Cardiac septum (tissue), 1 donor: ENCODE measurements at places on chromosomes 16 and 17.
A peak's percentile ranks its signal among the peaks of the same experiment; 100 is the strongest.

- DNase-seq, result no peak
These were observed 637 bp upstream of the CLN3 start for GRCh38 chr16:28492511-28492910.

GRCh38 chr16:14325502-14326401 is 254.6 kb downstream of the MRTFB start:
- DNase-seq, result no peak

- no peak for DNase-seq
These were observed 165.8 kb downstream of the CHD9 start for GRCh38 chr16:53220585-53220984.

DNA sequence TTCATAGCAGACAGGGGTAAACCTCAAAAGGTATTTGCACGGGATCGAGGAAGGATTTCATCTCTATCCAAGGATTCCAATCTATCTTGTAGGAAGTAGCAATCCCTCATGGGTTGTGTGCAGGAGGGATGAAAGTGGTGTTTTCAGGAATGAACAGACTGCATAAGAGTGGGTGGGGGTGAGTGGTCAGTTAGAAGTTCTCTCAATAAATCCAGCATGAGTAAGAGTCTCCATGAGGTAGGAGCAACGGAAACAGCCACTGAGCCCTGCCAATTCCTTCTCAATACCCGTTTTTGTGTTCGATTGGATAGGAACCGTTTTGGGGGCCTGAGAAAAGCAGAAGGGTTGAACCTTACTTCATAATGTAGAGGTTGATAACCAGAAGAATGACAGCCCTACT is 375.6 kb downstream of the SOX9 start:
- DNase-seq, result no peak

DNA sequence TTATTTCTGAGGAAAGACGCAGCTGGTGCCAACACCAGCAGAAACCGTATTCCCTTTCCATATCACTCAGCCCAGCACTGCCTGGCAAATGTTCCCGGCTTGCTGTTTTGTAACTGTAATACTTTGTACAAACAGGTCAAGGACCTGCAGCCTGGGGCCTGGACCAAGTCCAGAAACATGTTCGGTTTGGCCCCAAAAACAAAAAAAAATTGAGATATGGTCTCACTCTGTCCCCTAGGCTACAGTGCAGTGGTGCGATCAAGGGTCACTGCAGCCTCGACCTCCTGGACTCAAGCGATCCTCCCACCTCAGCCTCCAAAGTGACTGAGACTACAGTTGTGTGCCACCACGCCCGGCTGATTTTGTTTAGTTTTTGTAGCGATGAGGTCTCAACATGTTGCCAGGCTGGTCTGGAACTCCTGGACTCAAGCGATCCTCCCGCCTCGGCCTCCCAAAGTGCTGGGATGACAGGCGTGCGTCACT is 1.2 kb downstream of the HAGH start:
- no peak for DNase-seq

GRCh38 chr16:64165368-64165767 is 956.5 kb downstream of the CDH11 start:
- no peak for DNase-seq

- no peak for DNase-seq
These were observed 80.9 kb upstream of the NLRP1 start for GRCh38 chr17:5665164-5665563.

- DNase-seq, result no peak
These were observed 598.4 kb upstream of the SOX9 start for GRCh38 chr17:71522383-71522782.

- DNase-seq, result no peak
These were observed 99.1 kb downstream of the ADAMTS18 start for GRCh38 chr16:77335652-77336234.

DNA sequence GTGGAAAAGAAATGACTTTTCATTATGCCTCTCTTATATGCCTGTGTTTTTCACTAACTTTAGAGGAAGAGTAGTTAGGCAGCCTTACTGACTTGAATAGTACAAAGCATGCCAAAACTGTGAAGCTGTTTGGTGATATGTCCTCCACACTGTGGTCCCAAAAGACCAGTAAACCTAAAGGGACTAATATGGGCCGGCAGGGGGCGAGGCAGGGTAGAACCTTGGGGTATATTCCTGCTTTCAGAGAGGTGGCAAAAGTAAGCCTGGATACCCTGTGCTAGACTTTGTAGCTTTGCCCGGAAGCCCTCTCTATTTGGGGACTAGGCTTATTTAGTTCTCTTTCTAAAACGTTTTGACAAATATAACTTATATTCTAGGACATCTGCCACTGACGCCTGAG is 36.5 kb upstream of the VWA3A start:
- DNase-seq, result no peak

- DNase-seq, result no peak
These were observed 26.8 kb downstream of the NLRP1 start for GRCh38 chr17:5557485-5557884.

DNA sequence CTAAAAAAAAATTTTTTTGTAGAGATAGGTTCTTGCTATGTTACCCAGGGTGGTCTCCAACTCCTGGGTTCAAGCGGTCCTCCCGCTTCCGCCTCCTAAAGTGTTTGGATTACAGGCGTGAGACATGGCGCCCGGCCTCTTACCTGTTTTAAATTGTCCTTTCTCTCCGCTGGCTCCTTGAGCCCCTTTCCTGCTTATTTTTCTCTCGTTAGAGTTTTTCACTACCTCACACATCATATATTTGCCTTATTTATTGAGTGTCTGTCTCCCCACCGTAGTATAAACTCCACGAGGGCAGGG is 760 bp upstream of the SEC14L5 start:
- no peak for DNase-seq

DNA sequence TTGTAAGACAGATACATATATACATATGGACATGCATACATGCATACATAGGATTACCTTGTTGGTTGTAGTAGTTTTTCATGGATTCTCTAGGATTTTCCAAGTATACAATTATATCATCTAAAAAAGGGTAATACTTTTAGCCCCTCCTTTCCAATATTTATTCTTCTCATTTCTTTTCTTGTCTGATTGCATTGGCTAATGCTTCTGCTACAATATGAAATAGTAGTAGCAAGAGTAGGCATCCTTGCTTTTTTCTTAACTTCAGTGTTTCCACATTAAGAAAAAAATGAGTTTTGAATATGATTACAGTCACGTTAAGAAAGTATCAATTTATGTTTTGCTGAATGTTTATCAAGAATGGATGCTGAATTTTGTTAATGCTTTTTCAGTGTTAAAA is 58.0 kb downstream of the RBFOX3 start:
- no peak for DNase-seq

- DNase-seq, result no peak
These were observed 82.3 kb downstream of the ARHGAP23 start for GRCh38 chr17:38510421-38511149.

GRCh38 chr16:73154063-73154870 is 106.3 kb upstream of the ZFHX3 start:
- no peak for DNase-seq

- no peak for DNase-seq
These were observed 11.4 kb downstream of the GGA3 start for GRCh38 chr17:75250009-75250471.

DNA sequence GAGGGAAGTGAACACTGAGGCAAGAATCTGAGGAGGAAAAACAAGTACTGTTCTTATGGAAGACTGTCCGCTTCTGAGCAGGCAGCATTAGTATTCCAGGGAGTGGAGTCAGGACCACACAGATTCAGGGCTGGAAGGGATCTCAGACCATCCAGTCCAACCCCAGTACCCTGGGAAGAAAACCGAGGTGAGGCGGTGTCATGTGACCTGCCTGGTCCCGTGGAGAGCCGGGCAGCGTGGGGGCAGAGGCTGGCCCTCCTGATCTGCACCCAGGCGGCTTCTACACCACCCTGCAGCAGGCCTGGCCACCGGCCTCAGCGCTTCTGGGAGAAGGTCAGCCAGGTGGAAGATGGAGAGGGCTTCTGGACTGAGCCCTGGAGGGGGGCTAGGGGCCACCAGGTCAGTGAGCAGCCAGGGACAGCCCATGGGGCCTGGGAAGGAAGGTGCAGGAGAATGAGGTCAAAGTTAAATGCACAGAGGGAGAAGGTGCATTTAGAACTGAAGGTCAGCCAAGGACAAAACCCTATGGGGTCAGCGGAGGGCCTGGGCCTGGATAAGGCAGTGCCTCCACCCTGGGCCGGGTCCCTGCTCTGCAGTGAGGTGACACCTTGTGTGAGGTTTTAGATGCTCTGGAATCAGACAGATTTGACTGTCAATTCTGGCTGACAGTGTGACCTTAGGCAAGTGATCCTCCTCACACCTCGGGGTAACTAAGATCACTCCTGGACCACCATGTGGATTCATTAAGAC is 45.9 kb downstream of the VAC14 start:
- DNase-seq, result no peak

- no peak for DNase-seq
These were observed 35.7 kb upstream of the MED9 start for GRCh38 chr17:17440938-17441675.

- no peak for DNase-seq
These were observed 4.3 kb upstream of the ENGASE start for GRCh38 chr17:79070266-79070880.

GRCh38 chr16:85197611-85198566 is 85.6 kb upstream of the CIBAR2 start:
- DNase-seq, result no peak

DNA sequence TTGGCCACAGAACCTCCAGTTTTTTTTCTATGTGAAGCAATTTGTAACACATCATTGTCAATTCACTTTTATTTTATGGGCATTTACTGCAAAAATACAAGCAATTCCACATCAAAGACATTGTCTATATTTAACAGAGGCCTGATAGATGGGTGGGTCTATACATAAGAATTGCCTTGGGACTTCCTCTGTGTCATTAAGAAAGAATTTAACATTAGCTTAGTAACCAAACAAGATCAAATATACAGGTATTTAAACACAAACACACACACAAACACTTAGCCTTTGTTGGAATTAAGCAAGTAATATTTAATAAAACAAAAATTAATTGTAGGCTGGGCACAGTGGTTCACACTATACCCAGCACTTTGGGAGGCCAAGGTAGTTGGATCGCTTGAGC is 4.3 kb upstream of the PITPNC1 start:
- no peak for DNase-seq

DNA sequence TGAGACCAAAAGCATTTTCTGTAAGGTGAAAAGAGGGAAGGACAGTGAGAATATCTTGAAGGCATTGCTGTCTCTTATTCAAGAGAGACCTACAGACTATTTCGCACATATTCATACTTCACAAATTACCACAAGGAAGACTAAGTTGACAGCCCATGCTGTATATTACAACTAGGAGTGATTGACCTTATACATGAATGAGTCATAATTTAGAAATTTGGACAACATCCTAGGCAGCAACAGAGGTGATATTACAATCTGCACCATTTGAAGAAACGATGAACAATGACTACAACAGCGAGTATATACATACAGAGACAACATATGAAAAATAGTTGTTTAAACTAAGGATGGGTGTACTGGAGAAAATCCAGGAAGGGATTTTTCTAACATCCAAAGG is 971.7 kb downstream of the CDH11 start:
- DNase-seq, result no peak

DNA sequence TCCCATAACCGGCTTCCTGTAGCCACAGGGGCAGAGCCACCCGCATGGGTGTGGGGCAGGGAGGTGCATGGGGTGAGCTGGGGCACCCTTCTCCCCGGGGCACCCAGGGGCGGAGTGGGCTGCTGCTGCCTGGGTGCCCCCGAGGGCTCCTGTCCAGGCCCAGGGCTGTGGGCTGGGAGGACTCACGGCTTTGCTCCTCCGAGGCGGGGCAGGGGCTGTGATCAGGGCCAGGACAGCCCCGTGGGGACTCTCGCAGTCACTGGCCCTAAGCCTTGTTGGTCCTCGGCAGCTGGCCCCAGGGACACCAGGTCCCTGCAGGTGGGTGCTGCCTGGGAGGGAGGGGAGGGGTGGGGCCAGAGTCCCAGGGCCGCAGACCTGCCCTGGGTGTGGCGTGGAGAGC is 19.7 kb downstream of the CACNA1H start:
- no peak for DNase-seq

GRCh38 chr17:17359271-17359670 is 56.1 kb downstream of the NT5M start:
- DNase-seq, result no peak

DNA sequence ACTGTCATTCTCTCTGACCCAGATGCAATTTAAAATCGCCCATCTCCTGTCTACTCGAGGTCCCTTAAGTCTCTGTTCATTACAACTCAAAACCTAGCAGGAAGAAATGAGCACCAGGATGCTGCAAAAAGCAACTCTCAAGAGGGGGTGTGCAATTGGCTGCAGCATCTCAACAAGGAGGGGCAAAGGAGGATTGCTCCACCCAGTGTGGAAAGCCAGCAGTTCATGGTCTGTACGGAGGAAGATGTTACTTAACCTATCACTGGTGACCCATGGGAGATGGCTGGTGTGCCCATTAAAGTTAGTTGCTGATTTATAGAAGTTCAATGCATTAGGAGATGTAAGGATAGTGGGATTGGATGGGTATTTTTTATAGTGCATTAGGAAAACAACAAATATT is 147.4 kb downstream of the CDK5R1 start:
- no peak for DNase-seq

- no peak for DNase-seq
These were observed 46.6 kb downstream of the PIK3R5 start for GRCh38 chr17:8918807-8919465.

GRCh38 chr16:16992975-16993765 is 477.6 kb downstream of the XYLT1 start:
- no peak for DNase-seq

DNA sequence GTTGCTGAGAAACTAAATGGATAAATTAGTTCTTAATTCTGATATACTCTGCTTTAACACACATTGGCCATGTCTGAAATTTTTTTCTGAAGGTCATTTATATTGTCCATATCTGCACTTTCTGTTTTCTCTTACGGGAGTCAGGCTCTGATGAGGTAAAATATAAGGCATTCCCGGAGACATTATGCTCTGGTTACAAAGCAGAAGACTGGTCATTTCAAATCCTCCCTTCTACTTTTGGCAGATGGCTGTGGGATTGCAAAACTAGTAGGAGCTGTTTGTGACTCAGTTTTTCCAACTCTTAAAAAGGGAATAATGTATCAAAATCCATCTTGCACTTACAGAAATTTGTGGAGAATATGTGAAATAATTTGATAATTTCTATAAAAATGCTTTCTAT is 92.2 kb upstream of the CPHXL start:
- no peak for DNase-seq

DNA sequence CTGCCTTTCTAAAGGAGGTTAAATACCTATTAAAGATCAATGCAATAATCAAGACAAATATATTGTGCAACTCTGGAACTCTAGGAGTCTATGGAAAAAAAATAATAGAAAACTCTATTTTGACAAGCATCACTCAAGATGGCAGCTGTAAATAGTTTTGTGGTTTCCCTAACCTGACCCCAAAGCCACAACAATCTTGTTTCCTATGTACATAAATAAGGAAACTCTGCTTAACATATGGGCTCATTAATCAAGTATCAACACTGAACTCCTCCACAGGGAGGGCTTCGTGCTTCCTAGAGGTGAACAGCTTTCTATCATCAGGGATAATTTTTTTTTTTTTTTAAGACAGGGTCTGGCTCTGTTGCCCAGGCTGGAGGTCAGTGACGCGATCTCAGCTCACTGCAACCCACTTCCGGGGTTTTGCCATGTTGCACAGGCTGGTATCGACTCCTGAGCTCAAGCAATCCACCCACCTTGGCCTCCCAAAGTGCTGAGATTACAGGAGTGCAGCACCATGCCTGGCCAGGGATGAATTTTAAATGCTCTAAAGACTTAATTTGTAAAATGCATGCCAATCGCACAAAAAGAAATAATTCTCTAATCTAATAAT is 42.5 kb downstream of the ARHGAP17 start:
- DNase-seq, result peak; percentile 33

GRCh38 chr16:53202398-53202797 is 147.6 kb downstream of the CHD9 start:
- no peak for DNase-seq
